ENCODE measurements at places on chromosomes 4 and X.
A peak's percentile ranks its signal among the peaks of the same experiment; 100 is the strongest.

GRCh38 chr4:158850800-158851644 is 82.2 kb downstream of the FNIP2 start:
- DNase-seq: peak; percentile 45

DNA sequence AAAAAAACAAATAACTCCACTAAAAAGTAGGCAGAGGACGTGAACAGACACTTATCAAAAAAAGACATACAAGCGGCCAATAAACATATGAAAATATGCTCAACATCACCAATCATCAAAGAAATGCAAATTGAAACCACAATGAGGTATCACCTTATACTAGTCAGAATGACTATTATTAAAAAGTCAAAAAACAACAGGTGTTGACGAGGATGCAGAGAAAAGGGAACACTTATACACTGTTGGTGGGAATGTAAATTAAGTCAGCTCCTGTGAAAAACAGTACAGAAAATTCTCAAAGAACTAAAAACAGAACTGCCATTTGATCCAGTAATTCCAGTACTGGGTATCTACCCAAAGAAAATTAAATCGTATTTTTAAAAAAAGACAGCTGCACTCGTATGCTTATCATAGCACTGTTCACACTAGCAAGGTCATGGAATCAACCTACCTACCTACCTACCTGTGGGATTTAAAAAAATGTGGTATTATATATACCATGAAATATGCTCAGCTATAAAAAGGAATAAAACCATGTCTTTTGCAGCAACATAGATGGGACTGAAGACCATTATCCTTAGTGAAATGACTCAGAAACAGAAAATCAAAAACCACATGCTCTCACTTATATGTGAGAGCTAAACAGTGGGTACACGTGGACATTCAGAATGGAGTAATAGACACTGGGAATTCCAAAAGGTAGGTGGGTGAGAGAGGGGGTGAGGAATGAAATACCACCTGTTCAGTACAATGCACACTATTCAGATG is 24.8 kb upstream of the PTPN13 start:
- no peak for DNase-seq

- no peak for DNase-seq
Measured at GRCh38 chr4:116397714-116398113, 687.7 kb downstream of the TRAM1L1 start.

- DNase-seq: no peak
Measured at GRCh38 chr4:29972121-29972520, 748.0 kb upstream of the PCDH7 start.

GRCh38 chr4:157700898-157701694 is 471.7 kb downstream of the GASK1B start:
- DNase-seq: no peak

DNA sequence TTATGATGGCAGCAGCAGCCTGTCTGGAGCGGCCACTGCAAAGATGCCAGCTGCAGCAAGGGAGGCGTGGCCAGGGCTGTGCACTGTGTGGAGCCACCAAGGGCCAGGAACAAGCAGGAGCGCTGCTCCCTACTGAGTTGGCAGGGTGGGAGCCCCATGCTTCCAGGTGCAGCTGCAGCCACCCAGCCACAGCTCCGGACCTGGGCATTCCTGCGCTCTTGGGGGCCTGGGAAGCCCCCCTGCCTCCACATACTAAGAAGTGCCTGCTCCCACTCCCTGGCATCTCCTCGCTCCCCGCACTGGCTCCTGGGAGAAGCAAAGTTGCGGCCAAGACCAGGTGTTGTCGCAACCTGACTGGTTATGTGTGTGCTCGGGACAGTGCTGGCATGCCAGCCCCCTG is 619.8 kb downstream of the DMD start:
- DNase-seq: no peak

GRCh38 chr4:132839070-132839469 is 310.0 kb upstream of the PCDH10 start:
- DNase-seq: no peak

GRCh38 chr4:123480706-123481418 is 84.3 kb downstream of the SPRY1 start:
- DNase-seq: no peak

DNA sequence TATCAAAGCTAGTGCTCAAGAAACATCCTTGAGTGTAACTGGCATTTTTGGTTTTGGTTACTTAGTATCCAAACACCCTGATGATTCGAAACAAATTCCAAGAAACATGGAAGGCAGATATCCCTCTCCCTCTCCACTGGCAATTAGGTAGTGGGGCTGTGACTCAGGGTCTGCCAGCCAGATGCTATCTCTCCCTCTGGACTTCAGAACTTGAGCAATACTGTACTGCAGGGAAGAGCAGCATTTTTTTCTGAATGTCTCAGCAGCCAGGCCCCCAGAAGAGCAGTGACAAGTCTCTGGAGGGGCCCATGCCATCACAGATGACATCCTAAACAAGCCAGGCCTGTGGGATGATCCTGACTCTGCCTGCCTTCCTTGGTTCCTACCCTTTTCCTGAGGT is 37.3 kb upstream of the BCORL1 start:
- DNase-seq: no peak

DNA sequence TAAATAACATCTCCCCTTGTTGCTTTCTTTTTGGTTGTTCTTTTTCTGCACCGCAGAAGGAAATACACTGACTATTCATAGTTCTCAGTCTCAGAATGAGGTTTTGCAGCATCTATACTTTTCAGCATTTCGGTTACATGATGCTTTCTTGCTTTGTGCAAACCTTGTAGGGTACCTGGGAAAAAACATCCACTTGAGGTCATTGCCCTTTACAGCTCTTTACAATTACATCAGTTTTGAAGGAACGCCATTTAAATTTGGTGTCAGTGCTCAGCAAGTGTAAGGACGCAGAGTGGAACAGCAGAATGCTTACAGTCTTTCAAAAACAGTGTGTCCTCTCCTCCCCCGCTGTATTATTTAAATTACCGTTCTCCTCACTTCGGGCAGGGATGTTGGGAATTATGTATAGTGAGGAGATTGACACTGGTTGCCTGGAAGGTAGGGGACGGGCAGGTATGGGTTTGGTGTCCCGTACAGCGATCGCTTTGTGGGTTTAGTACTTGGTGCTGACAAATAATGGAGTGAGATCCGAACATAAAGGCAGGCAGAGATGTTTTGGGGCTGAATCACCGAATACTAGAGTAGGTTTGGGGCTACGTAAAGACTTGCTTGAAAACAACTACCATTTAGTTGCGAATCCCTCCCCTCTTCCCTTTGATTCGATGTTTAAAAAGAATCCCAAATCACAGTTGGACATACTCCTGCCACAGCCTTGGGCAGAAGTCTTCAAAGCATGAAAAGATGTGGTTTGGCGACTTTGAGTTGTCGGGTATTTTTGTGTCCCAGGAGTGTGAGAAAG is 2.0 kb upstream of the NKX3-2 start:
- DNase-seq: no peak

DNA sequence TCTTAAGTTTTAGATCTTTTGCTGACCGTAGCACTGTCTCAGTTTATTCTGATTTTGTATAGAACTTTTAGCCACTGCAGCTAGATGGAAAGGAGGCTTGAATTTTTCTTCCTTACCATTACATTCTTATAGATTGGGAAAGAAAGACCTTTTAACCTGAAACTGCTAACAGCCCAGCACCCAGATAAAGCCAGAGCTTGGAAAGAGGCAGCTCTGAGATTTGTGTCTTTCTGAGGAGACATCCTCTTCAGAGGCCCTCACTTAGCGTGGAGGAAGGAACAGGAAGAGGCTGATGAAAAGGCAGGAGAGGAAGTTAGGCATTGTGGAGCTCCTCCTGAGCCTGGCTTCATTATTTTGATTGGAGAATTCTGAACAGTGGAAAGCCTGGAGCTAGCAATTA is 35.1 kb downstream of the ATG4A start:
- no peak for DNase-seq

GRCh38 chr4:95209927-95210326 is 338.8 kb downstream of the UNC5C start:
- DNase-seq: no peak

- no peak for DNase-seq
Measured at GRCh38 chrX:41419082-41419481, 28.1 kb upstream of the NYX start.

DNA sequence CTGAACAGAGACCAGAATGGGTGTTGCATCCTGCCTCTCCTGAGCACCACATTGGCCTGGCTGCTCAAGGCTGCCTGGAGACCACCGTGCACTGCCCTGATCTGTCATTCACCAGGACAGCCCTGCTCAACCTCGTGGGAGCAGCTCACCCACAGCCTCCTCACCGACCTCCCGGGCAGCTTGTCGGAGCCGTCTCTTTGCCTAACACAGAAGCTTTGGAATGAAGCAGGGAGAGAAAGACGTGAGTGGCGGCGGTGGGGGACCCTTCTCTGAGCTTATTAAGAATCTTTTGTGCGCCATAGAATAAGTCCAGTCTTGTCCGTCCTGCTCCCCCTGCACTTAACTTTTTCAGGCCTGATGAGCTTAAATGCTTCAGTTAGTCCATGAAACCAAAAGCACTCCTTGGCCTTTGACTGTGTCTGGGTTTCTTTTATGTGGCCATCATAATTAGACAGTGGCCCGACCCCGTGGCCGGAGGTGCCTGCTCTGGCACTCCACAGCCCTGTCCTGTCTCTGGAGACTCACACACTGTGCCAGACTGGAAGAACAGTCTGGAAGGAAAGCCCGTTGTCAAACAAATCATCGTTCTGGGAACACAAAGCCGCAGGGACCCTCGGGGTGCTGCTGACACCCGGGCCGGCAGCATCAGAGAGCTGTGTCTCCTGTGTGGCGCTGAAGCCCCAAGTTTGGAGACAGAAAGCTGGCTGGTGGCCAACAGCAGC is 192.8 kb downstream of the BCOR start:
- DNase-seq: no peak

GRCh38 chr4:88826771-88827170 is 129.1 kb upstream of the NAP1L5 start:
- DNase-seq: no peak

DNA sequence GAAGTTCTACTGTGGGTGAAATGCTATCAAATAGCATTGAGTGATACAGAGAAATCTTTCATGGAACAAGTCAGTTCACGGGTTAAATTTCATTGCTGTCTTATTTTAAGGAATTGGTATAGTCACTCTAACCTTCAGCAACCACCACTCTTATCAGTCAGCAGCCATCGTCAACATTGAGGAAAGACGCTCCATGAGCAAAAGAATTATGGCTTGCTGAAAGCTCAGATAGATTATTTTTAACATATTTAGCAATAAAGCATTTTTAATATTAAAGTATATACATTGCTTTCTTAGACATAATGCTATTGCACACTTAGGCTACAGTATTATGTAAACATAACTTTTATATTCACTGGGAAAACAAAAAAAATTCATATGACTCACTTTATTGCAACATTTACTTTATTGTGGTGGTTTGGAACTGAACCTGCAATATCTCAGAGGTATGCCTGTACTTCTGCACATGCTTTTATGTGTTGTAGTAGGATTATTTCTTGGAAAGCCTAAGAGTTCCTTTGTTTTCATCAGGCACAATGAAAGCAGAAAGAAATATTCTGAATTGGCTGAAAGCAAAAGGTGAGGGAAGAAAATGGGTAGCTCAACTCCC is 586.7 kb downstream of the GBA3 start:
- DNase-seq: peak; percentile 19

- DNase-seq: no peak
Measured at GRCh38 chr4:81647388-81647787, 175.7 kb upstream of the RASGEF1B start.

- DNase-seq: no peak
Measured at GRCh38 chr4:1511441-1512041, 105.3 kb upstream of the NKX1-1 start.

GRCh38 chrX:30590368-30590767 is 12.8 kb upstream of the TASL start:
- DNase-seq: no peak

DNA sequence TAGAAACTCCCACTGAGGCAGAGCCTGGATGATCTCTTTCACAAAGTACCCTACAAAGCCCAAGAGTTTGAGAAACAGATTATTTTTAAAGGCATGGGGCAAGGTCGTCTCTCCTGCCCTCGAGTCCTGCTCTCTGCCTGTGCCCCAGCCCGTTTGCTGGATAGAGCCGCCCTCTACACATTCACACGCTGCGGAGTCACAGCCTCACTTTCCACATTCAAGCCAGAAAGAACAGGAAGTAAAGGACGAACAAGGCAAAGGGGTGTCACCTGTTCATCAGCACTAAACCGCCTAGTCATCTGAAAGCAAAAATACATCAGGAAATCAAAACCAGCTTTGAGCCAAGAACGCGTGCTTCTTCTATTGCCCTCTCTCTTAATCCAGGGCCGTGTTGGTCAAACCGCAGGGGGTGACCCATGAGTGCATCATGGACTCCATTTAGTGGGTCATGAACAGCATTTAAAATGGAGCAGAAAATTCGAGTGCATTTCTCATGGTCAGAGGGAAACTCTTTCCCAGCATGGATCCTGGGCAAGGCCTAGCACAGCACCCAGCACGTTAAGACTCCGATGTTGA is 83.4 kb downstream of the PHKA2 start:
- no peak for DNase-seq

- no peak for DNase-seq
Measured at GRCh38 chr4:161336016-161336530, 827.7 kb downstream of the FSTL5 start.

DNA sequence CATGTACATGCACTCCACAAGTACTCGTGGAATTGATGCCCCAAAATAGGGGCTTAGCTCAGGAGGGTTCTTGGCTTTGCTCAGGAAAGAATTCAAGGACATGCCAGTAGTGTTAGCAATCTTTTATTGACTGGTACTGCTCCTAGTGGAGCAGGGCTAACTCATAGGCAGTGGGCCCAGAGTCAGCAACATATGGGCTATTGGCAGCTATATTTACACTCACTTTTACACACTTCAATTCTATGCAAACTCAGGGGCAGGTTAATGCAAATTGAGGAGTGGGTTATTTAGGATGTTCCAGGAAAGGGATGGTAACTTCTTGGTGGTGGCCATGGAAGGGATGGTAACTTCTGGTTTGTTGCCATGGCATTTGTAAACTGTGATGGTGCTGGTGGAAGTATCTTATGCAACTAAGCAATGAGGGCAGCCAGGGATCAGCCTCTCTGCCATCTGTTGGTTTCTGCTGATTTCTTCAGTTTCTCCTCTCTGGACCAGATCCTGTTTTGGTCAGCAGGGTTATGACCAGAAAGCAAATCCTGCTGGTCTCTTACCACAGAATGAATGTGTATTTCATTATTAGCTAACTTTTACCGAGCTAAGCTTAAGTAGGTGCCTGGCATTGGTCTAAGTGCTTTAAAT is 69.2 kb upstream of the FAT1 start:
- DNase-seq: no peak

GRCh38 chr4:185244763-185245162 is 35.4 kb downstream of the SNX25 start:
- no peak for DNase-seq

DNA sequence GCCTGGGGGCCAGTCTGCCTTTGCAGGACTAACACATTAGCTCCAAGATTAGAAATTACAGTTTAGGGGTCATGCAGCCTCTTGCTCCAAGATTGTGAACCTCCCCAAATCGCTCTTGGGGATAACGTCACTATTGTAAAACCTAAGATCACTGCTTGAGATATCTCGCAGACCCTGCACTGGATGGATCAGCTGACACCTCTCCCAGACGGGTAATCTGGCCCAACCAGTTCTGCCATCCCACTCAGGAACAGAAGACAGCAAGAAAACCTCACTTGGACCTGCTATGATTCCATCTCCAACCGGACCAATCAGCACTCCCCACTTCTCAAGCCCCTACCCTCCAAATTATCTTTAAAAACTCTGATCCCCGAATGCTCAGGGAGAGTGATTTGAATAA is 431.2 kb downstream of the GPM6A start:
- DNase-seq: no peak
